ENCODE measurements at places on chromosomes 6 and 20.

DNA sequence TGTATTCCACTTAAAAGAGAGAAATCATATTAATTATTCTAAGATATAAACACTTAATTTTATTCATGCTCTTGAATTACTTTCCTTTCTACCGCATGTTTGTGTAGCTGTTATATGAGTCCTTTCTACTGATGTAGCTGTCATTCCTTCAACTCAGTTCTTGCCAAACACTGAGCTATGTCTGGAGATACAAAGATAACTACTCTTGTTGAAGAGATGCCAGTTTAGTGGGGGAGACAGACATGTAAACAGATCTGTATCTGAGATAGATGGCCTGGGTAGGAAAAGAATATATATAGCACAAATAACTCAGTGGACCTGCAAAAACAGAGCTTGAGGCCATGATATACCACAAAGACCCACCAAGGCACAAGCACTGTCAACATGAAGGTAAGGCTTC, 157.3 kb downstream of the BTBD9 start:
- no peak for DNase-seq

GRCh38 chr20:8355453-8355852, 223.4 kb downstream of the PLCB1 start:
- no peak for DNase-seq

- DNase-seq, result no peak
Measured at GRCh38 chr6:20331042-20331441, 70.6 kb upstream of the E2F3 start.

GRCh38 chr20:37257988-37258387, 3.6 kb downstream of the GHRH start:
- no peak for DNase-seq

GRCh38 chr20:31907046-31907445, 36.6 kb downstream of the TTLL9 start:
- DNase-seq, result no peak

GRCh38 chr6:85449818-85450759, at the start of gene NT5E:
Gene NT5E, plus strand, starts transcription at chr6:85450083. Its CDS starts 57 bp downstream, at chr6:85450140.
- no peak for DNase-seq

DNA sequence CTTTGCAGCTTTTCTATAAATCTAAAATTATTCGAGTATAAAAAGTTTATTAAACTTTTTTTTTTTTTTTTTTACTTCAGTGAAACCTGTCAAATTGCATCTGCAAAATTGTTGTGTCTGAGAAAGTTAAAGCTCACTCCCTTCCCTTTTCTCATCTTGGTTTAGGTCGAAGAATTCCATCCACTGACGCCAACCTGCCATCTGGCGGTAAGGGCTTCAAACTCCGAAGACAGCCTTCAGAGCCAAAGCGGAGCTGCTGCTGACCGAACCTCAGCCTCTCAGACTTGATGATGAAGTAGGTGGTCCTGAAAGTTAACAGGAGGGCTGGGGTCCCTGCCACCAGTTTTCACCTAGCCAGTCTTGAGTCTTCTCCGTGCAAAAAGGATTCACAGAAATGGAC, 29.6 kb upstream of the VAPB start:
- DNase-seq, result no peak

GRCh38 chr20:36378686-36379085, 72.5 kb downstream of the DLGAP4 start:
- no peak for DNase-seq

DNA sequence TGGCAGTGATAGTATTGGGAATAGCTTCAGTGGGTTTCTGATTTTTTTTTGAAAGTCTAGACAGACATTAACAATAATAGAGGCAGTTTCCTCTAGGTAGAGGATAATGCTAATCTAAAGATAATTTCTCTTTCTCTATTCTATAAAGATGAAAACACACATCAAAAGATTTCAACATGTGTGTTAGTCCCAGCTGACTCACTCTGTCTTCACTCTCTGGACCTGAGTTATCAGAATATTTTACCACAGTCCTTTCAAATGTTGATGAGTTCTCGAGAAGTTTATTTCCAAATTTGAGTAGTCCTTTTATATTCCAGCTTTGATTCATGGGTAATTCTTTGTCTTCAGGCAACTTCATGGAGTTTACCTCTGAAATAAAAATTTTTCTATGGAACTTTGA, 17.1 kb downstream of the RPRD1B start:
- DNase-seq, result no peak

- DNase-seq, result no peak
Measured at GRCh38 chr6:38476888-38477287, 162.8 kb downstream of the BTBD9 start.

DNA sequence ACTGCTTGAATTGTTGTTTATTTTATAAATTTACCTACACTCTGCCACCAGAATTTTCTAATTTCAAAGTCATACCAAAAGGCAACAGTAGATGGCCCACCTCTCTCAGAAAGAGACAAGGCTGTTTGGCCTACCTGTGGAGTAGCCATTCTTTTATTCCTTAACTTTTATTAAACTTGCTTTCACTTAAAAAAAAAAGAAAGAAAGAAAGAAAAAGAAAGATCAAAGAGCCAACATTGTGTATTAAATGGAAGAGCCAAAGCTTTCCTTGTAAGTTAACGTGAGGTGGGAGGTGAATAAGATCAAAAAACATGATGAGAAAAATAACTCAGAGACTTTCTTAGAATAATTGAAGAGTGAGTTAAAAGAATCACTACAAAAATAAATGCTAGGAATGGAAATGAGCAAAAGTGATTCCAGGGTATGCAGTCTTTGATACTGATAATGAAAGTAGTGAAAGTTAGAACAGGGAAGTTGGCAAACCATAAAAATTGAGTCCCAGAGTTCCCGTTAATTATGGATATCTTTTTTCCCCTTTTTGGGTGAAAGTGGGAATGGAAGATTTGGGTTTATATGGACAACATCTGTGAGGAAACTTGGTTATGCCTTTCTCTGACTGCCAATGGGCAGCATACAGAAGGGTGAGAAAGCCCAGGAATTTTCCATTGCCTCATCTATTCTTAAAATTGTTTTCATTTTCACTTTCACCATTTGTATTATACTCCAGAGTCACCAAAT, 35.9 kb upstream of the MYB start:
- DNase-seq, result no peak

DNA sequence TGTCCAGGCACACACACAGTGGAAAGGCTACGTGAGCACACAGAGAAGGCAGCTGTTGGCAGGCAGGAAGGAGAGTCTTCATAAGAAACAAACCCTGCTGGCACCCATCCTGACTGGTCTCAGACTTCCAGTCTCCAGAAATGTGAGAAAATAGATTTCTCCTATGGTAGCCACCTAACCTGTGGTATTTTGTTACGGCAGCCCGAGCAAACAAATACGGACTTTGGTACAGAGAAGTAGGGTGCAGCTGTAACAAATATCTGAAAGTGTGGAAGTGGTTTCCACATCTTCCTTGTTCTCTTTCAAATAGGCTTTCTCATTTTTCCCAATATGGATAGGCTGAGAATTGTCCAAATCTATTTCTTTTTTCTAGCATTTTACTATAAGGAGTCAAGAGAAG, 94.6 kb downstream of the ADGB start:
- no peak for DNase-seq

GRCh38 chr6:74574794-74575193, 631.1 kb downstream of the COL12A1 start:
- no peak for DNase-seq

- no peak for DNase-seq
Measured at GRCh38 chr6:119562168-119562567, 212.6 kb upstream of the MAN1A1 start.

- no peak for DNase-seq
Measured at GRCh38 chr6:41671376-41671775, 33.1 kb downstream of the MDFI start.

GRCh38 chr20:62569615-62570014, 72.7 kb upstream of the SLCO4A1 start:
- no peak for DNase-seq

- DNase-seq, result no peak
Measured at GRCh38 chr6:121157906-121158305, 176.4 kb downstream of the TBC1D32 start.

- no peak for DNase-seq
Measured at GRCh38 chr6:22023937-22024336, 272.9 kb downstream of the PRL start.

- DNase-seq, result no peak
Measured at GRCh38 chr6:84392261-84392660, 164.8 kb upstream of the CEP162 start.

GRCh38 chr6:167710363-167710920, 116.3 kb upstream of the AFDN start:
- no peak for DNase-seq

GRCh38 chr6:105445481-105445880, 42.6 kb upstream of the PREP start:
- no peak for DNase-seq

DNA sequence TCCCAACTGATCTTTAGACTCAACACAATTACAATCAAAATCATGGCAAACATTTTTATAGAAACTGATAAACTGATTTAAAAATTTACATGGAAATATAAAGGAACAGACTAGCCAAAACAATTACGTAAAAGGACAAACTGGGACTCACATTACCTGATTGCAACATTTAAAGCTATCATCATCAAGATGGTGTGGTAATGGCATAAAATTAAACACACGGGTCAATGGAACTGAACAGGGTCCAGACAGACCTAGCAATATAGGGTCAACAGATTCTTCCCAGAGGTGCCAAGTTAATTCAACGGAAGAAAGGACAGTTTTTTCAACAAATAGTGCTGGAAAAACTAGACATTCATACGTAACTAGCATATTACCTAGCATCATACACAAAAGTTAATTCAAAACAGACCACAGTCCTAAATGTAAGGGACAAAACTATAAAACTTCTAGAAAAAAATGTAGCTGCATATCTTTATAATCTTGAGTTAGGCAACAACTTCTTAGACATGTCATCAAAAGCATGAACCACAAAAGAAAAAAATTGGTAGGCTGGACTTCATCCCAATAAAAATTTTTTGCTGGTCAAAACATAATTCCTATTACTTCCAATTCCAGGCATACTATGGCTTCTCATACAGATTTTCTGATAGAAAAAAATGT, 147.4 kb upstream of the BEND6 start:
- no peak for DNase-seq

DNA sequence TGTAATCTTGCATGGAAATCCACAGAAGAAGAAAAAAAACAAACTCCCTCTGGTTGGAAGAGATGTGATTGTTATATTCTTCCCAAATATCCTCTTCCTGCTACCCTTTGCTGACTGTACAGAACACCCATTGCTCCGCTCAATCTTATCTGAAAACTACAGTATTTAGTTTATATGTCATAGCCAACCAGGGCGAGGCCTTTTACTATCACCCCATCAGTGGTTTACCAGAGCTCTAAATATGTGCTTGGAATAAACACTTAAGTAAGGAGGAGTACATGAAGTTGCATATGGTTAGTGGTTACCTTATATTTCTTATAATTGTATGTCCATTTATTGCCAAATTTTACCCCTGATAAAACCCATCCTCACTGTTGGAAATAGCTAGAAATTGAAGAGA, 12.2 kb downstream of the PRL start:
- DNase-seq, result no peak

GRCh38 chr6:132623106-132623845, 799 bp downstream of the TAAR2 start:
- no peak for DNase-seq

DNA sequence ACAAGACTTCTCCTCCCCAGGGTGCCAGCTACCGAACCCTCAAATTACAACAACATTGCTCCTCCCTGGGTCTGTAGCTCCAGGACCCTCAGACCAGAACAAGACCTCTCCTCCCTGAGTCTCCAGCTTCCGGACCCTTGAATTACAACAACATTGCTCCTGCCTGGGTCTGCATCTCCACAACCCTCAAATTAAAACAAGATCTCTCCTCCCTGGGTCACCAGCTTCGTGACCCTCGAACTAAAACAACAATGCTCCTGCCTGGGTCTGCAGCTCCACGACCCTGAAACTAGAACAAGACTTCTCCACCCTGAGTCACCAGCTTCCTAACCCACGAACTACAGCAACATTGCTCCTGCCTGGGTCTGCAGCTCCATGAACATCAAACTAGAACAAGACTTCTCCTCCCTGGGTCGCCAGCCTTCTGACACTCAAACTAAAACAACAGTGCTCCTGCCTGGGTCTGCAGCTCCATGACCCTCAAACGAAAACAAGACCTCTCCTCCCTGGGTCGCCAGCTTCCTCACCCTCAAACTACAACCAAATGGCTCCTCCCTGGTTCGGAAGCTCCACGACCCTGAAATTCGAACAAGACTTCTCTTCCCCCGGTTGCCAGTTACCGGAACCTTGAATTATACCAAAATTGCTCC, 324.5 kb downstream of the PREX1 start:
- no peak for DNase-seq

DNA sequence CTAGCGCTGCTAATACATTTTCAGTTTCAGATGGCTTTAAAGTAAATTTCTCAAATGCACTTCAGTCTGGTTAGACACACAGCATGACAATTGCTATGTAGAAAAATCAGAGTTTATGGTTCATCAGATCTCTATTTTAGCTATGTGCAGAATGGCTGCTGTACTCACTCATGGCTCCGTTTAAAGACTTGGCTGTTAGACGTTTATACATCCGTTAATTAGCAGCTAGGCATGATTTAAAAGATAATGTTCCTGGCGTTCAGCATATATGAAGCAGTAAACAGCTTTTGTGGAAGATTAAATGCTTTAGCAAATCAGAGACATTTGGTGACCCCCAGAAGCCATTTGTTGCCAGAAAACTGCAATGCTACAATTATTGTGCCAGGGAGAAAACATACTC, 350.0 kb upstream of the MANEA start:
- DNase-seq, result no peak

DNA sequence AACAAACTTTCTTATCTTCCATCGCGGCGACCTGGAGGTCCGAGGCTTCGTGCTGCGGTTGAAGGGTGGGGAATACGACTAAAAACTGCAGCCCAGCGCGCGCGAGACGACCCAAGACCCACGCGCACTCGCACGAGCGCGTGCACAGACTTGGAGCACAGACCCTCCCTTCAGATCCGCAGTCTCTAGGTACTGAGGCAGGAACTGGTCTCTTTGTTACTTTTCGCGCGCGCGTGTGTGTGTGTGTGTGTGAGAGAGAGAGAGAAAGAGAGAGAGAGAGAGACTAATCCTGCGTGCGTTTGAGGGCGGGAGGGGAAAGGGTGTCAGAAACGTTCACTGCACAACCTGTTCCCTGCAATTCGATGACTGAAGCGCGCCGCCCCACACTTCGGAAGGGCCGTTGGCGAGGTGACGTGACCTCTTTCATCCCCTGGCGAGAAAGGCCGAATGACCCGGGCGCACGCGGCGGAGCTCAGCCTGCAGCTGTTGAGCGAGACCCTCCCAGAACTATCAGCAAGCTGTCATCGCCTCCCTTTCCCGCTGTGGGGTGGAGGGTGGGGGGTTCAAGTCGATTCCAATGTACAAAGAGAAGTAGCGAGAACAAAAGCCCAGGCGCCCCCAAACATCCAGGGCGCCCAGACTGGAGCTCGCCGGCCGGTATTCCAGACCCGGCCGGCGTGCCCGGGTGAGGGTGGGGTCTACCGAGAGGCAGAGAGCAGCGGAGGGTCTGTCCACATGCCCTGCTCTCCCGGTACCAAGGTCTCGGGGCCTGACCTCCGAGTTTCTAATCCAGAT, 1.5 kb upstream of the TUBB2B start:
- no peak for DNase-seq

- DNase-seq, result no peak
Measured at GRCh38 chr20:42690842-42691437, 498.8 kb downstream of the PTPRT start.

- no peak for DNase-seq
Measured at GRCh38 chr6:166584155-166584554, 2.3 kb downstream of the RAMACL start.

- no peak for DNase-seq
Measured at GRCh38 chr6:21384216-21384615, 209.3 kb upstream of the SOX4 start.
